NCI-H526 (cell line): ENCODE measurements at places on chromosomes 3 and 15.
A peak's percentile ranks its signal among the peaks of the same experiment; 100 is the strongest.

GRCh38 chr15:41921639-41922038 is 27.8 kb upstream of the SPTBN5 start:
- DNase-seq: no peak

GRCh38 chr3:138051947-138052802 is 42.2 kb downstream of the CLDN18 start:
- peak; percentile 51 for DNase-seq

GRCh38 chr3:171099911-171100310 is 73.4 kb upstream of the SLC2A2 start:
- no peak for DNase-seq

DNA sequence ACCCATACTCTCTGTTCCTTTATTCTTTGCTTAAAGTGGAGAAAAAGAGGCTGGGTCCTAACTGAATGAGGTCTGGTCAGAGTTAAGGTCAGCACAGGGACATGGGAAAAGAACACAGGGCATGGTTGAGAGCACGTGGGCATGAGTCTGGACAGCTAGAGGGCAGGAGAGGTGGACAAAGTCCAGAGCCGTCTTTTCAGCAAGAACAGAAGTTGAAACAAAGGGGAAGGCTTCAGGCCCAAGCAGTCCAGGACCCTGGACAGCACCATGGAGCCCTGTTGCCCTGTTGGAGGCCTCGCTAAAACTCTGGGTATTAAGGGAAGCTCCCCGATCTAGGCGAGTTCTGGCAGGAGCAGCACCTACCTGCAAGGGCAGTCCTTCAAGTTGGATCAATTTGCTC is 50.7 kb downstream of the XYLB start:
- DNase-seq: no peak

DNA sequence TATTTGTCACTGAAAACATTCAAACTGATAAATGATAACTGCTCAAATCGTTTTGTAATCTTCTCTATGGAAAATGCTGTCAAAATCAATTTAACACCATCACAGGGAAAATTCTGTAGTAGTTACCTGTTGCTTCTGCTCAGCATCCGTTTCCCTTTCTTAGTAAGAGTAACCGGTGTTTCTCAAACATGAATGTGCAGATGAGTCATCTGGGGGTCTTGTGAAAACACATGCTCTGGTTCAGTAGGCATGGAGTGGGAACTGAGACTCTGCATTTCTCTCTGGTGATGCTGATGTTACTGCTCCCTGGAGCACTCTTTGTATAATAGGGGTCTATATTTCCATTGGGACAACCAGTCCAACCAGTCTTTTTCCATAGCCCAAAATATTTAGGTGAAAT is 145.1 kb downstream of the SEMA6D start:
- no peak for DNase-seq

DNA sequence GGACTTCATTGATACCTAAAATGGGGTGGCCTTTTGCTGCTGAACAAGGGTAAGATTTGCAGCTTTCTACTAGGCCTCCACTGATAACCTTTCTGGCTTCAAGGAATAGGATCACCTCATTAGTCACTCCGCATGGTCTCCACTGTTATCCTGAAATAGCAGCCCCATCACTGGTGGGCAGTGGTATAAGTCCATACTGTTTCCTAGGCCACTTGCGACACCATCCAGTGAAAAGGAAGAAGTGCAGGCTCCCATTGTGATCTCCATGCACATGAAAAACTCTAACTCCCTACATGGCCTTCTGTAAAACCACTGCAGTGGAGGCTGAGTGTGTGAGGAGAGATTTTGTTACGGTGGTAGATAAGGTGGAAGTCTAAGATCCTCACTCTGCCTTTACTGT is 1455.9 kb downstream of the SI start:
- DNase-seq: no peak

GRCh38 chr15:74857082-74857655 is 14.2 kb upstream of the ULK3 start:
- no peak for DNase-seq

- DNase-seq: peak; percentile 74
These were observed 25.0 kb downstream of the CRYGS start for GRCh38 chr3:186519021-186519658.

- DNase-seq: no peak
These were observed 174.9 kb downstream of the XXYLT1 start for GRCh38 chr3:195096053-195096452.

DNA sequence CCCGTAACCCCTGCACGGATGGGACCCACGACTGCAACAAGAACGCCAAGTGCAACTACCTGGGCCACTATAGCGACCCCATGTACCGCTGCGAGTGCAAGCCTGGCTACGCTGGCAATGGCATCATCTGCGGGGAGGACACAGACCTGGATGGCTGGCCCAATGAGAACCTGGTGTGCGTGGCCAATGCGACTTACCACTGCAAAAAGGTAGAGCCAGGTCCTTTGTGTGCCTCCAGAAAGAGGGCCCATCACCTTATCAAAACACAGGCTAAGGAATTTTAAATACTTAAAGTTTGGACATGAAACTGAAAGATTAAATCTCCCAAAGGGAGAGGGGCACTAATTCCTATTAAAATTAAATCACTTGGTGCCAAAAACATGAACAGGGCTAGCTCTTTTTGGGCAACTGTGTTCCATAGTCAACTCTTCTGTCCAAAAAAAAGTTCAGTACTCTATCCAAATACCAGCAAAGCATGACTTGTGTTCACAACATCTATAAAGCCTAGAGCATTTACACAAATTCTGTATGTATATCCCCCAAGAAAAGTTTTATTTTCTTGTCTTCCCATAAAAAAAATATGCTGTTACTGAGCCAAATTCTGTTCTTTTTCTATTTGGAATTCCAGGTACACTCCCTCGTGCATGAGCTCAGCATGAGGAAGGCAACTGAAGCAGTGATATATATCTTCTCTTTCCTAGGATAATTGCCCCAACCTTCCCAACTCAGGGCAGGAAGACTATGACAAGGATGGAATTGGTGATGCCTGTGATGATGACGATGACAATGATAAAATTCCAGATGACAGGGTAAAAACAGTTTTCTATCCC is 9.2 kb downstream of the THBS1 start:
- DNase-seq: no peak

DNA sequence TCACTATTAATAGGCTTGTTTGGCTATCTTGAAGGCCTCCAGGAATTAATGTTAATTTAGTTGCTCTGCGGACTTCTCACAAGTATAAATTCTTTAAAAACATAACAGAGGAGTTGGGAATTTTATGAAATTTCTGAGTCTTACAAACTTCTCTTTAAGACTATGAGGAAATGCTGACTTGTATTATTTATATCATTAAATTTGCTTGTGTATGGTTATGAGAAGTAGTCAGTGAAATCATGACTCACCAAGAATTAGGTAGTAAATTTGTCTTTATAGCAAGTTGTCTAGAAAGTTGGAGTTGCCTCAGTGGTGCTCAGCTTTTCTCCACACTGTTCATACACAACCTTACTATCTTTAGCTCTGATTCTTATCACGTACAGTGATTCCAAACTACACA is 26.5 kb downstream of the PHLDB2 start:
- DNase-seq: no peak

DNA sequence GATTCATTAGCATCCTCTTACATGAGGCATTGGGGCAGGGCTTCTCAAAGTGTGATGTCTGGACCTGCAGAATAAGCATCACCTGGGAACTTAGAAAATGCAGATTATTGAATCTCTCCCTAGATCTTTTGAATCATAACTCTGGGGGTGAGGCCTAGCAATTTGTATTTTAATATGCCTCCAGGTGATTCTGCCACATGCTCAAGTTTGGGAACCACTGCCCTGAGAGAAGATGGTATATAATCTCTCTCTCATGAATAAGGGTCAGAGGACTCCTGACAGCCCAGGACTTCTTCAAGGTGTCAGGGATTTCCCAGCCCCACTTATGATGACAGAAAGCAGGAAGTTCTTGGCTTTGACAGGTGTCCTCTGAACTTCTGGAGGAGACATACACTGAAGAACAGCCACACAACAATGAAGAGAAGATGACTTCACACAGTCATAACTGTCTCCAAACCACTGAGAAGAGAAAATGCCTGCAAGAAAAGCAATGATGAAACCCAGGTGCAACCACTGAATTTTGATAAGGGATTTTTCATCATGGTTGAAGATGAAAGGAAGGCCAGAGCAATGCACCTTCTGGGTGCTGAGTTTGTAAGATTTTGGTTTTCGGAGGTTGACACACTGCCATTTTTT is 211.9 kb upstream of the MRPL3 start:
- no peak for DNase-seq

GRCh38 chr3:113255100-113255853 is 43.9 kb downstream of the BOC start:
- DNase-seq: no peak

DNA sequence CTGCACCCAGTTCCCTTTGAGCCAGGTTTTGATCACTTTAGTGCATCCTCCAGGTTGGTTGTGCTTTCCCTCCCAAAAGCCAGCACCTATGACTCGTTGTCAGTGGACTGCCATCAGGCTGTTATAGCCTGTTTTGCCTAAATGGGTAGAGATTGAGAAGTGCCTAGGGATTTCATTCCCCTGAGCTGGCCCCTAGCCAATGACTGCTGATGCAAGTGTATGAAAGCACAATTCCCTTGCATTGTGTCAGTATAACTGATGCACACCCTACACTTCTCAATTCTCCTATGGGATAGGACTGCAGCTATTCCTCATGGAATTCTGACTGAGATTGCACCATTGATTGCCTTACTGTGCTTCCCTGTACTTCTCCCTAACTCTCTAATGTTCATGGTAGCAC is 102.1 kb upstream of the ARPP21 start:
- peak; percentile 32 for DNase-seq

GRCh38 chr3:141170678-141171295 is 60.8 kb upstream of the PXYLP1 start:
- no peak for DNase-seq

DNA sequence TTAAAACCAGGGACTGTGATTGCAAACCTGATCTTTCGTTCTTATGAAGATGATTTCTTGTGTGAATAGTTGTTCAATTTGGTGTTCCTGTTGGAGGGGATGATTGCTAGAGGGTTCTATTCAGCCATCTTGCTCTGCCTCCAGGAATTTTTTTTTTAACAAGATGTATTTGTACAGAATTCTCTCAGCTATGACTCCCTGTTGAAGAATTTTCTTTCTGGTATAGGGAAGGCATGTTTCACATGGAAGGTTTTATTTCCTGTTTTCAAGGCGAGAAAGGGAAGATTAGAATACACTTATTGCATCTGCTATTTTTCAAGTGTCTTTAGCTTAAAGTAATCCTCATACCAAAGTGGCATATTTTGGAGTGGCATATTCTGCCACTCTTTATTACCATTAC is 5.6 kb upstream of the LRRC34 start:
- DNase-seq: no peak

GRCh38 chr15:37106490-37107001 is 6.2 kb upstream of the MEIS2 start:
- no peak for DNase-seq

GRCh38 chr3:101303089-101303731 is 17.2 kb downstream of the IMPG2 start:
- DNase-seq: no peak

GRCh38 chr15:70447521-70447920 is 315.8 kb downstream of the UACA start:
- DNase-seq: no peak

GRCh38 chr3:152853196-152853595 is 18.3 kb downstream of the P2RY1 start:
- no peak for DNase-seq

DNA sequence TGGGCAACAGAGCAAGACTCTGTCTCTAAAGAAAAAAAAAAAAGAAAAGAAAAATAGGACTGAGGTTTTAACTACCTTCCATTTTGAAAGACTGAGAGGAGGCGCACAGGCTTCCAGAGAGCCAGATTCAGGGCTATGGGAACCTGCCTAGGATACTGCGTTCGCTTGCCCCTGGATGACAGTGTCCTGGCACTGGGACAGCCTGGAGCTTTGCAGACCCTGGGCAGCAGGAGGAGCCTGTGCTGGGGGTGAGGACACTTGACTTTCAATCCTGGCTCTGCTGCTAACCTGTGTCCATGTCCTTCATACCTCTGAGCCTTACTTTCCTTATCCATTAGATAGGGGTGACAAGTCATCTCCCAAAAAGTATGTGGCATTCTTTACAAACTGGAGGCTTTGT is 31.2 kb downstream of the CD276 start:
- DNase-seq: no peak

DNA sequence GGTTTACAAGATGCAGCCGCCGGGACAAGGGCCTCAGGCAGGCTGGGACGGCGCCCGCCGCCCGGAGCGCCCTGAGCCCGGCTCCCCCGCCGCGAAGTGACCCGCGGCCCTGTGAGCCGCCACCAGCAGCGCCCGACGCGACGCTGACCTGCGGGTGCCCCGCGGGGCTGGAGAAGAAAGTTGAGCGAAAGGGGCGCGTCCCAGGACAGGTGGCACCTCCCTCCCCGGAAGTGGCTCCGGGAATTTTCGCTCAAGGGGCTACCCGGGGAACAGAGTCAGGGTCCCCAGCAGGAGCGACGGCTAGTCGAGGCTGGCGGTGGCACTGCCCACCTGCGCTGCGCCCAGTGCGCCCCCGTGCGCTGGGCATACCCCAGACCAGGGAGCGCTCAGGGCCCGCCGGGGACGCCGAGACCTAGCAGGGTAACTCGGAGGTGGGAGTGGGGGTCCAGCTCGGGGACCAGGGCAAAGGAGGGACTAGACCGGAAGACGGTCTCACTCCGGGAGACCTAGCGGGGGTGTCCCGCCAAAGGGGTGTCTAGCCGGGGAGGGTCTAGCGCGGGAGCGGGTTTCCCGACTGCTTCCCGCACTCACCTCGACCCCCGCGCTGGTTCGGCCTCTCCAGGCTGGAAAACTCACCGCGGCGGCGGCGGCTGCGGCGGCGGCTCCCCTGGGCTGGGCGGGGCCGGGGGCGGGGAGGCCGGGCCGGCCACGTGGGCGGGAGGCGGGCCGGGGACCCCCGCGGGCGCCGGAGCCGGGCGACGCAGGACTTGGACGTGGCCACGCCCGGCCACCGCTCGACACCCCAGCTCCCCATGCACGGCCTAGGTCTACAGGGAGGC is 18.4 kb downstream of the SPATA12 start:
- DNase-seq: peak; percentile 77

DNA sequence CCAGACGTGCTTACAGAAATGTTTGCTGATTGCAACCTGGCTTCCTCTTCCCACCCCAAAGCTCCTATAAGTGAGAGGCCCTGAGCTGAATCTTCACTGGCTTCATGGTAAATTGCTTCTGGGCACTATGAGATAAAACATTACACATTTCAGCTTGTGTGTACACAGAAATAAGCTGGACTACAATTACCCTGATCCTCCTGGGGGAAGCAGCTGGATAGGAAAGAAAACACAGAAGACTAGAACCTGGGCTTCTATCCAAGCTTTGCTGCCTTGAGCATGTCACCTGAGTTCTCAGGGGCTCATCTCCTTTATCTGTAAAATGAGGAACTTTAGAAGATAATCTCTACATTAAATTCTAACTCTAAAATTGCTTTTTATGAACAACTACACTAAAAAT is 40.3 kb downstream of the THBS1 start:
- DNase-seq: no peak

- no peak for DNase-seq
These were observed 18.7 kb downstream of the NR2F2 start for GRCh38 chr15:96349034-96349856.

GRCh38 chr3:151795276-151795675 is 18.6 kb upstream of the AADAC start:
- DNase-seq: no peak

GRCh38 chr15:80458580-80458979 is 54.4 kb downstream of the ARNT2 start:
- no peak for DNase-seq

- DNase-seq: no peak
These were observed 22.5 kb downstream of the CCDC33 start for GRCh38 chr15:74258456-74259291.
